Calu3 (cell line): ENCODE measurements at places on chromosomes 4 and X. TPM values are rescaled to one million over a fixed set of nuclear protein-coding genes. Genes with fewer than 3 reads are reported as not detected.

- H3K27me3 ChIP-seq, result no peaks in the 10 kb centered on the region
- no peaks in the 10 kb centered on the region for H3K36me3 ChIP-seq
- no peak for DNase-seq
- H3K4me3 ChIP-seq, result no peak overlapping the region
- H3K4me1 ChIP-seq, result no peaks in the 10 kb centered on the region
These were observed 9.0 kb upstream of the MAB21L2 start for GRCh38 chr4:150572704-150573504.

GRCh38 chr4:14168919-14169318 lies 541.4 kb upstream of the BOD1L1 start:
- no peak overlapping the region for H3K27ac ChIP-seq
- H3K4me1 ChIP-seq, result peaks cover 16% of the 10 kb centered on the region
- peak; percentile 79 for DNase-seq
- no peaks in the 10 kb centered on the region for H3K27me3 ChIP-seq
- no peaks in the 10 kb centered on the region for H3K36me3 ChIP-seq

- no peak overlapping the region for H3K4me3 ChIP-seq
- DNase-seq, result no peak
These were observed 364.1 kb downstream of the PDGFC start for GRCh38 chr4:156607478-156607857.

Gene CCSER1
- 6.2 and 7.1 TPM in 2 replicates for total RNA-seq

Gene HOPX
- total RNA-seq, result not detected in 2 replicates

Gene CYLC1
- total RNA-seq, result not detected in 2 replicates
